ENCODE measurements at places on chromosomes 7 and 10.
A peak's percentile ranks its signal among the peaks of the same experiment; 100 is the strongest.

GRCh38 chr7:141411133-141411532, 140.1 kb upstream of the AGK start:
- DNase-seq = no peak

DNA sequence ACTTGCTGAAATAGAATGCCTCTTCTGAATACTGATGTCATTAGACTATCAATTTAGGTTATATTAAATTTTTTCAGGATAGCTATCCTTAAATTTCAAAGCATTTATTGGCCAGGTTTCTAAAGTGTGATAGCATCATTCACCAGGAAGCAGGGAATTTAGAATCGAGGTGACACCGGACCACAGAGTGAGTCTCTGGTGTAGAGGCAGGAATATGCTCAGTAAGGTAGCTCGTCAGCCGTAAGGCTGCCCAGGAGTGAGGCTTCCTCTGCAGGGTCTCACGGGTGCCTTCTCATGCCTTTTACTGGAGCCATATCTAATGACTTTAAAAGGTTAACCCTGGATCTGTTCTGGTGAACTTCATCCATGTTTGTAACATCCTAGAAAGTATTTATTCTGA, 170.8 kb upstream of the KLF14 start:
- no peak for DNase-seq

DNA sequence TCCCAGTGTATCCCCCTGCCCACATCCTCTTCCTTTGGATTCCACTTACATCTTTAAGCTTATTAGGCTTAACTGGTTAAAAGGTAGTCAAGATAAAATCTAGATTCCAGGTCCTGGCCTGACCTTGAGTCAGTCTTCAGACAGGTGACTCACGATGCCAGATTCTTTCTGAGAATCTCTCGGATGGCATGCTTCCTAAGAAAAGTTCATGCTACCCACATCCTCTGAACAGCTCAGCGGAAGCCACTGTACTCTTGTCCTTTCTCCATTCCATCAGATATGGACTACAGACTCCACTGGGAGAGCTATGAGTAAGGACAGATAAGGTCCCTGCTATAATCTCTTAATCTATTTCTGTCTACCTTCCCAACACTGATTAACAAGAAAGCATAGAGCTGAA, 43.4 kb downstream of the DNMBP start:
- no peak for DNase-seq

- no peak for DNase-seq
Observed at GRCh38 chr7:158323741-158324396, 263.8 kb downstream of the PTPRN2 start.

DNA sequence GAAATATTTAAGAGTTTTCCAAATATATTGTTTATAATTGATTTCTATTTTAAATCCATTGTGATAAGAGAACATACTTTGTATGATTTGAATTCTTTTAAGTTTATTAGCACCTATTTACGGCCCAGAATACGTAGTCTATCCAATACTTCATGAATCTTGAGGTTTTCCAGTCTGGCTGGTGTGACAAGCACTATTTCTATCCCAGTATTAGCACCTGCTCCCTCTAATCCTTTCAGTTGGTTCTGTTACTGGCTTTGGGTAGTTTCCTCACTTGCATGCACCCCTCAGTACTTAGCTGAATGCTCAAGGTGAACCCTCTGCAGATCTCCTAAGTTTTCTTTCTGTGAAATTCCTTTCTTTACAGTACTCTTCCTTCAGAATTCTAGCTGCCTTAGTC, 166.8 kb downstream of the C1GALT1 start:
- DNase-seq = no peak

- no peak for DNase-seq
Observed at GRCh38 chr7:94962661-94963060, 55.3 kb downstream of the PPP1R9A start.

DNA sequence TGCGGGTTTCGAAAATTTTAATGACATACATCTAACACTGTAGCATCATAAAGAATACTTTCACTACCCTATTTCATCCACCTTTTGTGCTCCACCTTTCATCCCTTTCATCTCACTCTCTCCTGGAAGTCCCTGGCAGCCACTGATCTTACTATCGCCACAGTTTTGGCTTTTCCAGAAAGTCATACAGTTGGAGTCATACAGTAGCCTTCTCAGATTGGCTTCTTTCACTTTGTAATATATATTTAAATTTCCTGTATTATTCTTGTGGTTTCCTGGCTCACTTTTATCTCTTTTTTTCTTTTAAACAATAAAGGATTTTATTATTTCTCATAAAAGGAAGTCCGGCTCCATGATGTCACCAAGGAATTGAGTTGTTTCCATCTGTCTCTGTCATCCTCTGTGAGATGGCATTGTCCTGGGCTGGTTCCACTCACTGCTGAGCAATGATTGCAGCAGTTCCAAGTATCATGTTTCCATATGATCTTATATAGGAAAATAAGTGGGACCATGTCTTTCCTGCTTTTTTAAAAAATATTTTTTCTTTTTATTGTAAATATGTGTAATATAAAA, 626.3 kb downstream of the POM121L12 start:
- DNase-seq = no peak

DNA sequence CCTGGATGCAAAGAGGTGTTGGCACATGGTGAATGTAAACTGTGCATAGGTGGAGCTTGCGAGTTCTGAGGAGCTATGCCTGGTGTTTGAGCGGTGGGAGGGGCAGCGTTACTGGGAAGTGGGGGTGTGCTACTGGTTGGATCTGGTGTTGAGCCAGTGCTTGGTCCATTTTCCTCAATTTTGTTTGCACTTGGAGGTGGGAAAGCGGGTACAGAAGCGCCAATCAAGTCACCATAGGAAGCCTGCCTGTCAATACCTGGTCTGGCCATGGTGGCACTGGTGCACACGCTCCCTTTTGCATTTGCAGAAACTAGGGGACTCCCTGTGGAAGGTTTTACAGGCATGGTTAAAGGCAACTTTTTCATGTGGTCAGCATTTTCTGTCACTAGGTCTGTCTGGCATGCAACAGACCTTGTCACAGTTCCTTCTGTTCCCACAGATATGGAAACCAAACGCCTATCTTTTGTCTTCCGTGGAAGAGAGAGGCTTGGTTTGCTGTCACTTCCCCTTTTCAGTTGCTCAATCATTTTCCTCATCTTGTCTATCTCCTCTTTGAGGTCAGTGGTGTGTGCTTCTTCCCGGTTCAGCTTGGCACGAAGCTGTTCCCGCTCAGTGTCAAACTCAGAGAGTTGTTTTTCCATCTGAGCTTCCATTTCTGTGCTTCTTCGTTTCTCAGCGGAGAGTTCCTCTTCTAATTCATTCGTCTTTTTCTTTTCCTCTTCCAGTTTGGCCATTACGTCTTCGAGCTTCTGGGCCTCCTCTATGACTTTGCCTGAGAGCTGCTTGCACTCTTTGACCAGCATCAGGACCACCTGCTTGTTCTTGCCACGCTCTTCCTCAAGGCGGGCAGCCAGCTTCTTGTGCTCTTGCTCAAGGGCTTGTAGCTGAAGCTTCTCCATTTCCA, 81.1 kb downstream of the CTTNBP2 start:
- no peak for DNase-seq

GRCh38 chr7:2687881-2688318, at the start of gene AMZ1:
TSS of gene AMZ1 (plus strand) at chr7:2688202. CDS start at chr7:2700452, 12,250 bp downstream.
- DNase-seq = no peak

- DNase-seq = no peak
Observed at GRCh38 chr7:137080516-137081203, 212.2 kb downstream of the CHRM2 start.

DNA sequence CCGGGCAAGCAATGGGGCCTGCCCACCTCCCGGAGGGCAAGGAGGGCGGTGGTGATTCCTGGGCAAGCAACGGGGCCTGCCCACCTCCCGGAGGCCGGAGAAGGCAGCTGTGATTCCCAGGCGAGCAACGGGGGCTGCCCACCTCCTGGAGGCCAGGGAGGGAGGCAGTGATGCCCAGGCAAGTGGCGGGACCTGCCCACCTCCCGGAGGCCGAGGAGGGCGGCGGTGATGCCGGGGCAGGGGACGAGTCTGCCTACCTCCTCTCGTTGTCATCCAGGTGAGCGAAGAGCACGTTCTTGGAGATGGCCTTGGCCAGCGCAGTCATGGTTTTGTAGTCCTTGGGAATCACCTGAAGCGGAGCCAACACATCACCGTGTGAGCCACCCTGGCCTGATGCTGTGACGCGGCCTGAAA, 49.5 kb upstream of the DNAAF5 start:
- DNase-seq = no peak

- no peak for DNase-seq
Observed at GRCh38 chr7:48637382-48637781, 287.0 kb upstream of the CDC14C start.

- no peak for DNase-seq
Observed at GRCh38 chr10:103545771-103546281, 52.3 kb downstream of the NEURL1 start.

- no peak for DNase-seq
Observed at GRCh38 chr10:47154762-47155161, 145.2 kb upstream of the GDF10 start.

- no peak for DNase-seq
Observed at GRCh38 chr10:132508581-132509443, 28.8 kb upstream of the INPP5A start.

- DNase-seq = no peak
Observed at GRCh38 chr7:116148626-116149025, 61.7 kb upstream of the TES start.

GRCh38 chr10:100043344-100043743, 33.6 kb upstream of the DNMBP start:
- DNase-seq = no peak

- DNase-seq = no peak
Observed at GRCh38 chr10:119370972-119371703, 163.8 kb downstream of the GRK5 start.

DNA sequence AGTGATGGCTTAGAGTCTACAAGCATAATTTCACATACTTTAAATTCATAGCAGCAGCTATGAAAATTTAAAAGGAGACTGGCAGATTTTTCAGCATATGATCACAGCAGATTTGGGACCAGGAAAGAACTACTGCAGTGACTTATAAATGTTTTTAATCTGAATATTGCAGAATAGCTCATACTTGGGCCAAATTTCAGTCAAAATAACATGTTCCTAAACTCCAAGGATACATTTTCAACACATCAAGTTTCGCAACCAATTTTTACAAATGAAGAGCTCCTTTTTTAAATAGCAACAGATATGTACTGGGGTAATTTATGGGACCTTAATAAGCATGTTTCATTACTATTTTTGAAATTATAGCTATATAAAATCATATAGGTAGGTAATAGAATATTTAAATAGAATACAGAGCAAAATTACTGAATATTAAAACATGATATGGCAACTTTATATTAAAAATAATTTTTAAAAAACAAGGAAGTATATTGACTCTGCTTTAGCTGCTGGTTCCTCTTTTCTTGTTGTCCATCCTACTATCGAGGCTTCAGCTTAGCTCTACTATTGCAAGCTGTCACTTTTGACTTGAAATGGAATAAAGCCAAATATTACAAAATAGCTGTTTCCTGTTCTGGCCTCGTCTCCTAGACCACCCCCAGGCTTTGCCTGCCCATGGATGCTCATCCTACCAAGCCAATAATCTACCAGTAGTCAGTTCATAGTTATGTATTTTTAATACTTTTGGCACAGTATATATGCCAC, 123.1 kb downstream of the NRBF2 start:
- DNase-seq = no peak

- no peak for DNase-seq
Observed at GRCh38 chr10:123938890-123939289, 47.3 kb upstream of the CPXM2 start.

DNA sequence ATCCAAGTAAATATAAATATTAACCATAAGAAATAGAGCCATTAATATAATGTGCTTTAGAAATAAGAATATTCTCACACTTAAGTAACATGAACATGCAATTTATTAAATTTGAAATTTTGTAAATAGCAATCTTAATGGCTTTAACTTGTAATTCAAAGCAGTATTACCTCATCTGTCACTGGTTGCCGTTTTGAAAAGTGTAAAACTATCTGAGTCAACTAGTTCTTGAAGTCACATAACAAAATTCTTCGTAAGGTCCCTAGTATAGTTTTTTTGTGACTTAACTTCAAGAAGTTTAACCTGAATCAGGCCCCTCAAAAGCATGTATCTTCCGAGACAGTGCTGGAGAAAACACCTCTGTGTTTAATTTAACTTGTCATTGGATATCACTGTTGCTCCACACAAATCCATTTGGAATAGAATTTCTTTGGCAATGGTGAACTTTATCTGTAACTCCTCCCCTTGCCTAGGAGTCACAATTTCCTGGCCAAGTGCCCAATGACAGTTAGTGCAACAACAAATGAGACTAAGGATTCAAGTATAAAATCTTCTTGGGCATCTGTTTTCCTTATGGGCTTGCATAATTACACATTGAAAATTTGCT, 47.1 kb downstream of the NT5C2 start:
- no peak for DNase-seq

GRCh38 chr7:106887421-106887820, 22.3 kb downstream of the PIK3CG start:
- no peak for DNase-seq

- DNase-seq = no peak
Observed at GRCh38 chr7:100565133-100565571, 8.5 kb downstream of the SAP25 start.

DNA sequence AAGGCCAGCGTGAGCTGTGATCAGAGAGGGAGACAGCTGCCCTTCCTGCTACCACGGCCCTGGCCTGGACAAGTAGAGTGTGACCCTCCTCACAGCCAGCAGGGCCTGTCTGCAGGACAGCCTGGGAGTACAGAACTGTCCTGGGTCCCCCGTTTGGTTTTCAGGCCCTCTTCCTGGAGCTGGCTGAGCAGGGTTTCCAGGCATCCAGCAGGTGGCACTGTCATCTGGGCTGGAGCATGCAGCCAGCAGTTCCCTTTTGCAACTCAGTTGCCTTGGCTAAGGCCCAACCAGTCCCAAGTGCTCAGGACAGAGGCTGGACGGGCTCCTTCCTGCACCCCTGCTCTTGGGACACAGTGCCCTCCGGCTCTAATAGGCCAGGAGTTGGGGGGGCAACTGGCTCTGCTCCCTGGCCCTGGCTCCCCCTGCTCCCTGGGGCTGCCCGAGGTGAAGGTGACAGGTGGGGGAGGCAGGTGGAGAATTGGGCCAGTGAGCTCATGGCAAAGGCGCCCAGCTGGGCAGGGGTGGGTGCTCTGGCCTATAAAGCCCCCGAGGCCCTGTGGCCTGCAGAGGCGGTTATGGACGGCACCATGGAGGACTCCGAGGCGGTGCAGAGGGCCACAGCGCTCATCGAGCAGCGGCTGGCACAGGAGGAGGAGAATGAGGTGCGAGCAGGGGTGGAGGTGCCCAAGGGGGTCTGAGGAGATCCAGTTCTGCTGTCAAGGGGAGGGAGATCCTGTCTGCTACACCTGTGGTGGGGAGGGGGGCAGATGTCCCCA, at the start of gene ANKRD2:
ANKRD2 (plus strand) TSS at position 566 of the 776 bp plus-strand sequence; CDS start at position 576, 10 bp downstream.
- peak; percentile 16 for DNase-seq

GRCh38 chr10:112230325-112230988, 46.9 kb upstream of the GPAM start:
- DNase-seq = no peak

GRCh38 chr7:46814516-46815250, 767.2 kb downstream of the TNS3 start:
- no peak for DNase-seq

All from activated naive CD4-positive, alpha-beta T cell (primary cell).